ENCODE measurements at places on chromosomes 2 and 18. TPM values are rescaled to one million over a fixed set of nuclear protein-coding genes. Genes with fewer than 3 reads are reported as not detected.

DNA sequence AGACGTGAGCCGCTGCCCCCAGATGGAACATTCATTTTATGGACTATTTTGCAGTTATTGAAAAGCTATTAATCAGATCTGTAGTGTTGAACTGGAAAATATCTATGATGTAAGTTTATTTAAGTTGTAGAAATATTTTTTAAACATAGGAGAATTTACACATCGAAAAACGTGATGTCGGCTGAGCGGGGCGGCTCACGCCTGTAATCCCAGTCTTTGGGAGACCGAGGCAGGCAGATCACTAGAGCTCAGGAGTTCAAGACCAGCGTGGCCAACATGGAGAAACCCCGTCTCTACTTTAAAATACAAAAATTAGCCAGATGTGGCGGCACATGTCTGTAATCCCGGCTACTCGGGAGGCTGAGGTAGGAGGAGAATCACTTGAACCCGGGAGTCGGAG, 2.0 kb upstream of the TIA1 start:
- no peak for DNase-seq
- peaks cover 3% of the 10 kb centered on the region for H3K27me3 ChIP-seq
- peaks cover 7% of the 10 kb centered on the region for H3K36me3 ChIP-seq
- H3K4me3 ChIP-seq: no peak overlapping the region

DNA sequence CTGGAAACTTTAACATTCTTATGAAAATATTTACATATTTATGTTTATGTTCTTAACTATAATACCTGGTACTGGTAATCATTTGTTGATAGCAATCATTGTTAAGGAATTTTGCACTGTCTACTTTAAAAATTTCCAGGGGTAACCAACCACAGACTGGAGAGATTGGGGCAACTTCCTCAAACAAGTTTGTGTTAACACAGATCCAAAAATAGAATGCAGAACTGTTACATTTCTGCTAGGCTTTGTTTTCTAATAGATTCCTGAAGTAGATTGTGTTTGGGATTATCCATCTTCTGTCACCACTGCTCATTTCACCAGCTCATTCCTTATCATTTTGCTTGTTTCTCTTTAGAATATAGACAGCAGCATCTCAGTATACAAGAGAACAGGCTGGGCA, 23.7 kb downstream of the RNF125 start:
- peaks cover 43% of the 10 kb centered on the region for H3K4me1 ChIP-seq
- no peak overlapping the region for H3K27ac ChIP-seq
- no peak for DNase-seq
- H3K4me3 ChIP-seq: no peak overlapping the region

- no peak overlapping the region for H3K4me3 ChIP-seq
- H3K27me3 ChIP-seq: peaks cover 2% of the 10 kb centered on the region
- no peak overlapping the region for H3K27ac ChIP-seq
- no peak for DNase-seq
These were observed 43.6 kb downstream of the ADD2 start for GRCh38 chr2:70724366-70724765.

GRCh38 chr2:160405077-160405867, 88.3 kb downstream of the RBMS1 start:
- no peak for DNase-seq
- H3K27me3 ChIP-seq: peaks cover 4% of the 10 kb centered on the region
- peaks cover 59% of the 10 kb centered on the region for H3K4me1 ChIP-seq

DNA sequence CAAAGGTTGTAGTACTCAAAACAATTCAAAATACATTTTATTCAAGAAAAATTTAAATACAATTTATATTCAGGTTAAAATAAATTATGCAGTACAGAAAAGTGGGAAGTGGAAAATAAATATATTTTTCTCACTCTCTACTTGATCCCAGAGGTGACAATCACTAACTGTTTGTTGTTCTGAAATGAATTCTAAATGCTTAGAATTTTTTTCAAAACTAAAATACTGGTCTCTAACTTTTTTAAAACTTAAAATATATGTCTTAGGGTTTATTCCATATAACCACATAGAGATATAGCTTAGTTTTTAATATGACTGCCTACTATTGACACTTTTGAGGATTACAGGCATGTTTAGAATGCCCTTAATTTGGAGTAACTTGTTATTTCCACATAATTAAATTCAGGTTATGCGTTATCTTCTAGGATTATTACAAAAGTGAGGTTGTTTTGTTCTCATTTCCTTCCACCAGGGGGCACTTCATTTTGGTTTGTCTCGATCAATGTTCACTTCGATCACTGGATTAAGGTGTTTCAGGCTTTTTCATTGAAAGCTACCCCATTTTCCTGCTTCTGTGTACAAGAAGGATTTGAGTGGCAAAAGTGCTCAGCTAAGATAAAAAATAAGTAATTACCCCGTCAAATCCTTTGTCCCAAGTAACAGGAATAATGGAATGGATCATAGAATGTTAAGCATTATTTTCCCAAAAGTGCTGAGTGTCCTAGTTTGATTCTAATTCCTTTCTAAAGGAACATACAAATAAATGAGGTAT, 27.1 kb upstream of the TFPI start:
- peaks cover 1% of the 10 kb centered on the region for H3K27me3 ChIP-seq
- H3K27ac ChIP-seq: no peak overlapping the region
- peak; percentile 76 for DNase-seq
- peaks cover 9% of the 10 kb centered on the region for H3K4me1 ChIP-seq
- no peak overlapping the region for H3K4me3 ChIP-seq
- H3K36me3 ChIP-seq: no peaks in the 10 kb centered on the region

- H3K27me3 ChIP-seq: no peaks in the 10 kb centered on the region
- no peak overlapping the region for H3K4me3 ChIP-seq
- no peak overlapping the region for H3K27ac ChIP-seq
- no peaks in the 10 kb centered on the region for H3K4me1 ChIP-seq
- no peaks in the 10 kb centered on the region for H3K36me3 ChIP-seq
These were observed 627.7 kb upstream of the CDH2 start for GRCh38 chr18:28804512-28805202.

GRCh38 chr2:25286025-25286400, 55.7 kb downstream of the DNMT3A start:
- peaks cover 27% of the 10 kb centered on the region for H3K4me1 ChIP-seq
- DNase-seq: peak; percentile 93
- peak overlapping the region; percentile 68 for H3K4me3 ChIP-seq

- H3K36me3 ChIP-seq: peaks cover 5% of the 10 kb centered on the region
- H3K27ac ChIP-seq: no peak overlapping the region
- no peaks in the 10 kb centered on the region for H3K27me3 ChIP-seq
- H3K4me3 ChIP-seq: no peak overlapping the region
- peaks cover 5% of the 10 kb centered on the region for H3K4me1 ChIP-seq
- DNase-seq: no peak
These were observed 18.8 kb downstream of the TMEM185B start for GRCh38 chr2:120204417-120204816.

- H3K27ac ChIP-seq: no peak overlapping the region
- peaks cover 10% of the 10 kb centered on the region for H3K27me3 ChIP-seq
- H3K36me3 ChIP-seq: no peaks in the 10 kb centered on the region
- no peak overlapping the region for H3K4me3 ChIP-seq
These were observed 74.9 kb upstream of the GPR45 start for GRCh38 chr2:105166688-105167087.

GRCh38 chr18:75977081-75977480, 518.0 kb downstream of the ZNF516 start:
- H3K27me3 ChIP-seq: no peaks in the 10 kb centered on the region
- no peak for DNase-seq

The RMDN2 gene
- total RNA-seq: 1.7 TPM

Measured in activated CD4-positive, alpha-beta T cell treated with anti-CD3 and anti-CD28 coated beads, Interleukin-2, amount 10 ng/mL, durations not matched to agents 24 days and 14 days (primary cell).